Left kidney (tissue), 8 donors: ENCODE measurements at places on chromosomes 4 and X. TPM values are rescaled to one million over a fixed set of nuclear protein-coding genes. Genes with fewer than 3 reads are reported as not detected.

Gene ZNF157
- 1.6 TPM for polyA plus RNA-seq

Gene FTHL17
- polyA plus RNA-seq = not detected

Gene MAGEE1
- polyA plus RNA-seq = 5.9 TPM

Gene GAGE12J
- polyA plus RNA-seq = not detected

Gene PNMA6A
- 10.0 TPM for polyA plus RNA-seq

Gene CUL4B
- 86.6 TPM for polyA plus RNA-seq

Gene TKTL1
- 0.28 TPM for polyA plus RNA-seq

Gene TMEM156
- polyA plus RNA-seq = 3.0 TPM

Gene MAGEA4
- not detected for polyA plus RNA-seq

Gene MSANTD1
- 0.88 TPM for polyA plus RNA-seq

Gene MSN
- 227 TPM for polyA plus RNA-seq

Gene SULT1B1
- polyA plus RNA-seq = 0.73 TPM

Gene GAGE12H
- polyA plus RNA-seq = not detected

Gene CYBB
- polyA plus RNA-seq = 12.6 TPM

Gene SCARB2
- 173 TPM for polyA plus RNA-seq

Gene ART3
- 0.42 TPM for polyA plus RNA-seq

Gene PAGE5
- polyA plus RNA-seq = not detected

Gene APEX2
- 14.3 TPM for polyA plus RNA-seq

Gene VCX3A
- not detected for polyA plus RNA-seq

Gene HPSE
- 1.1 TPM for polyA plus RNA-seq

Gene TRIML2
- not detected for polyA plus RNA-seq

Gene SFRP2
- 14.9 TPM for polyA plus RNA-seq

Gene MAGED4
- 46.5 TPM for polyA plus RNA-seq

Gene FGFR3
- polyA plus RNA-seq = 87.6 TPM

Gene DCAF12L1
- polyA plus RNA-seq = 6.7 TPM

Gene RBM41
- 36.1 TPM for polyA plus RNA-seq

Gene NHS
- polyA plus RNA-seq = 27.3 TPM

Gene TNMD
- 3.5 TPM for polyA plus RNA-seq

Gene SLIT2
- 56.6 TPM for polyA plus RNA-seq

Gene FNIP2
- polyA plus RNA-seq = 46.8 TPM

Gene PABPC1L2B
- polyA plus RNA-seq = not detected

Gene CT45A5
- not detected for polyA plus RNA-seq

Gene PABPC4L
- polyA plus RNA-seq = 11.3 TPM

Gene TBC1D8B
- polyA plus RNA-seq = 6.9 TPM
